ENCODE measurements at places on chromosomes 1 and 21.
A peak's percentile ranks its signal among the peaks of the same experiment; 100 is the strongest.

- no peak for DNase-seq
Observed at GRCh38 chr1:117387060-117387633, 19.9 kb downstream of the MAN1A2 start.

DNA sequence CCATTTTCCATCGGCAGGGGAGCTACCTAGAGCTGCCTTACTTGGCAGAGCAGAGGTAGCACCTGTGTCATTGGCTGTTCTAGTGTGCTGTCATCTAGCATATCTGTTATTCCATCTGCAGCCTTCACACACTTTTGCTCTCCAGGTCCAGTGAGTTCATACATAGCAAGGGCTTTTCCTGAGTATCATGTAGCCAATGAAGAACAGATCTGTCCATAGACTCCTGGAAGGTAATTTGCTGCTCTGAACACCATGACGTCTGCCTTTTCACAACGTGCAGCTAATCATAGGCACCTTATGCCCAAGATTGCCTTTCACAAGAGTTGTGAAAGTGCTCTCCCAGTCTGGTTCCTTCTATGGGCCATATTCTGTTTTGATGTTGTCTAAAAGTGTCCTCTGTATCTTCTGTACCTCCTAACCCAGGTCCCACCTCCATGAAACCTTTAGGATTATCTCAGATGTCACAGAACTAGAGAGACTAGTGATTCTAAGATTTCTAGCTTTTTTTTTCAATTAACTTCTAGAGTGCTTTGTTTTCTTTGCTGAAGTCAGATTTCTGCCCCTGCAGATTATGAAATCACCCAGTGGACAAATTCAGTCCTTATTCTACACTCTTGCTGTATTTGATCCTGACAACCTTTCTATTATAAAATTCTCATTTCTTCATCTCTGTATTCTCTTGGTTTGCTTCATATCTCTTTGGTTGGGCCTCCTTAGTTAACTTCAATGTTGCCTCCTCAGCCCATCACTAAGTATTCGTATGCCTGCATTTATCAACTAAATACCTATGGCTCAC lies 134.8 kb downstream of the PBX1 start:
- DNase-seq, result no peak

GRCh38 chr1:18199462-18199861 lies 91.9 kb downstream of the IGSF21 start:
- no peak for DNase-seq

- peak; percentile 20 for DNase-seq
Observed at GRCh38 chr1:162391790-162392563, 10.4 kb downstream of the C1orf226 start.

DNA sequence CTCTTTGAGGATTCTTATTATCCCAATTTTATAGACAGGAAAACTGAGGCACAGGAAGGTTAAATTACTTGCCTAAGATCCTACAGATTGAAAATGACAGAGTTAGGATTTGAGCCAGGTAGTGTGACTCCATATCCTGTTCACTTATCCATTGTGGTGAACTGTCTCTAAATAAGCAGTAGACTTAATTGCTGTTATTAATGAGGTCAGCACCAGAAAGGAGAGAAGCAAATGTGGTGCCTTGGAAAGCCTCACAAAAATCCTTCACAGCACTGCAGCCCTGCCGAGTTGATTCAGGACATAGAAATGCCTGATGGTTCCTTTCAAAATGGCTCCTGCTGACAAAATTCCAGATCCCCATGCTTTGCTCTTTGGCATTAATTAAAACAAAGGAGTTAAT lies 193.3 kb upstream of the BEND5 start:
- DNase-seq, result no peak

DNA sequence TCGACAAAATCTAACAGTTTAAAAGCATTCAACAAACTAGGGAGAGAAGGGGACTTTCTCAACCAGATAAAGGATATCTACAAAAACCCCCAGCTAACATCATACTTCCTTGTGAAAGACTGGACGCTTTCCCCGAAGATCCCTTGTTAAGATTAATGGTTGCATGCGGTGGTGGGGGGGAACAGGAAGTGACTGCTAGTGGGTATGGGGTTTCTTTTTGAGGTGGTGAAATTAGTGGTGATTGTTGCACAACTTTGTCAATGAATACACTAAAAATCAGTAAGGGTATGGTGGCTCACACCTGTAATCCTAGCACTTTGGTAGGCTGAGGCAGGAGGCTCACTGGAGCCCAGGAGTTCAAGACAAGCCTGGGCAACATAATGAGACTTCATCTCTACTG lies 26.9 kb upstream of the EYA3 start:
- DNase-seq, result peak; percentile 58

GRCh38 chr1:113998361-113998760 lies 19.1 kb downstream of the OLFML3 start:
- no peak for DNase-seq

- DNase-seq, result peak; percentile 11
Observed at GRCh38 chr1:174800876-174801275, 198.9 kb upstream of the CACYBP start.

- DNase-seq, result no peak
Observed at GRCh38 chr21:34158866-34159835, 85.8 kb downstream of the MRPS6 start.

- DNase-seq, result peak; percentile 90
Observed at GRCh38 chr1:25858906-25859789, at the start of gene AUNIP. Gene AUNIP (minus strand): TSS chr1:25859457. CDS start chr1:25859357, 100 bp downstream.

DNA sequence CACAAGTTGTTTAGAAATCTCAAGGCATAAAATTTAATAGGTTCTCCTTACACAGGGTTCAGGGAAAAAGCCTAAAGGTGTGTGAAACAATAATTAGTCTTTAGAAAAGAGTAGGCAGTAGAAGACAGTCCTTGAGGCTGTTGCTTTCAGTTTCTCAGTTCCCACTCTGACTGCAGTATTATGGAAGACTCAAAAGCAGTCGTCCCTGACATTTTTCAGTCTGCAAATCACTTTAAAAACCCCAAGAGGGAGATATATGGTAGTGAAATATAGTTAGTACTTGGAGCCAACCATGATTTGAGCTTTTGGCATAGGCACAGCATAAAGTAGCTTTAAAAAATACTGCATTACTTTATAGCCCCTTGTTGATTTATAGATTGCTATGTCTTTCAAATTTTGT lies 299.7 kb downstream of the OLFM3 start:
- DNase-seq, result no peak

DNA sequence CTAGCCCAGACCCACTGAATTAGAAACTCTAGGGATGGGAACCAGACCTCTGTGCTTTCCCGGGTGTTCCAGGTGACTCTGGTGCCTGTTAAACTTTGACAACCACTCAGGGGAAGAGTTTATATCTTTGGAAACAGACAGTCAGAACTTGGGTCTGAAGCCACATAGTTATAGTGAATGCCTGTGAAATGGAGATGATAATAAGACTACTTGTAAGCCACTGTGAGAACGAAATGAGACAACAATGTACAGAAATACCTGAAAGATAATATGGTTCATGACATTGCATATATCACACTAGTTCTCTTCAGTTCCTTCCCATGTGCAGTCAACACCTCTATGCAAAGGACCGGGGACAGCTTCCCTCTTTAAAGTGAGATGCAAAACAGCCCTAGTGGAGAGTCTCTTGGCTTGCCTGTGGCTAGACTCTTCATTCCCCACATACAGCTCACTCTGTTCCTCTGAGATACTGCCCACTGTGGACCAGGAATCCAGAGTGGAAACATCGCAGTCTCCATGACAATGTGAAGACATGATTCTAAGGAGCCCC lies 287.5 kb downstream of the ASTN1 start:
- DNase-seq, result no peak

GRCh38 chr1:2411801-2412394 lies 466 bp downstream of the PEX10 start:
- no peak for DNase-seq

GRCh38 chr1:62294261-62294660 lies 25.0 kb downstream of the KANK4 start:
- DNase-seq, result no peak

- no peak for DNase-seq
Observed at GRCh38 chr21:46557469-46557868, 47.4 kb downstream of the S100B start.

DNA sequence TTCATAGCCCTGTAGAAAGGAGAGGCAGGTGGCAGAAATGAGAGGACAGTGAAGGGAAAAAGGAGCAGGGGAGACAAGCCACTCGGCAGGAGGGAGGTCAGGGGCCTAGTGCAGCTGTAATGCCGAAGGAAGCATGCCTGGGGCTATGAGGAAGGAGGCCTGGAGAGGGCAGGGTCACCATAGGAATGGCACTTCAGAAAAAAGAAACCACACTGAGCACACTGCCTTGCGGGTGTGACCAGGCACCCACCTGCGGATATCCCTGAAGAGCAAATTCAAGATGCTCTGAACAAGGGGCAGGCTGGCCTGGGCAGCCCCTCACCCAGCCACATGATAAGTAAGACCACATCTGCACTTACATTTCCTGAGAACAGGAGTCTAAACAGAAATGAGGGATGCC lies 104.7 kb downstream of the JAK1 start:
- DNase-seq, result no peak

DNA sequence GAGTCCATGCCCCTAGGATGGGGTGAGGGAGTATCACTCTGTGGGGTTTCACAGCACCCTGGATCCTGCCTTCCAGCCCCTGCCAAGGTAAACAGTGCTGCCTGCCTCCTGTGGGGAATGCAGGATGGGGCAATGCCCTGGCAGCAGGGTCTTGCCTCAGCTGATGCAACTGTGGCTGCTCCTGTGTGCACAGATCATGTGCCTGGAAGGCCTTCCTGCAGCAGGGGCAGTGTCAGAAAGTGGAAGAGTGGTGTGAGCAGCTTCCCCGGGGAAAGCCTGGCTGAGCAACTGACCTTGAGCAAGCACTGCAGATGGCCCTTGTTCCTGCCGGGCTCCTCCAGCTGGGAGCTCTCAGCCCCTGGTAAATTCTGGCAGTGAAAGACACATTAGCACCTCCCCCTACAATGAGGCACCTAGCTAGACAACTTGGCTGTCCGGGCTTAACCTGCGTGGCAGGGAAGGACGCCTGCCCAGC lies 9.9 kb downstream of the TOR3A start:
- no peak for DNase-seq

DNA sequence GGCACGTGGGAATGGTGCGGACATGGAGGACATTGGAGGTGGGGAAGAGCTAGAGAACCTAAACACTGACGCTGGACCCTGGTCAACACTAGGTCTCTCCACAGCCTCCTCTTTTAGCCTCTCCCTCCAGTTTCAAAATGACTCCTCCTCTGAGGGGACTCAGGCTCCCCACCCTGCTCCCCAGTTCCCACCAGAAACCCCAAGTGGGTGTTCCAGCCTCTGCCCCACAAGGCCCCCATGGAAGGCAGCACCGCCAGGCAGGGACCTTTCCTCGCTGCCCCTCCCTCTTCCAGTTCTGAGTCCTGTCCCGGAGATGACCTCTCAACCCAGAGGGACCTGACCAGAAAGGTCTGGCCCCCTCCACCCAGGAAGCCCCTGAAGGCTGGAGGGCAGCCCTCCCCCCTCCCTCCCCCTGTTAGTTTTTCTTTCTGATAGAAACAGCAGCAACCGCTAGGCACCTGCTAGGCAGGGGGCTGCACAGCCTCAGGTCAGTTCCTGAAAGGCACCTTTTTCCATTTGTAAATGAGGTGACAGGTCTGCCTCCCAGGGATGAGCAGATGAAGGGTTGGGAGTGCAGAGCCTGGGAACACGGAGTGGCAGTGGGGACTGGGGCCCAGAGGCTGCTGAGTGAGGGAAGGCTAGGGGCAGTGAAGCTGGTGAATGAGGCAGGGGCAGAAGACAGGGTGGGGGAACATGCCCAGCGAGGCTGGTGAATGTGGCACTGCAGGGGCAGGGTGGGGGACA lies 9.3 kb upstream of the ITGB2 start:
- no peak for DNase-seq

DNA sequence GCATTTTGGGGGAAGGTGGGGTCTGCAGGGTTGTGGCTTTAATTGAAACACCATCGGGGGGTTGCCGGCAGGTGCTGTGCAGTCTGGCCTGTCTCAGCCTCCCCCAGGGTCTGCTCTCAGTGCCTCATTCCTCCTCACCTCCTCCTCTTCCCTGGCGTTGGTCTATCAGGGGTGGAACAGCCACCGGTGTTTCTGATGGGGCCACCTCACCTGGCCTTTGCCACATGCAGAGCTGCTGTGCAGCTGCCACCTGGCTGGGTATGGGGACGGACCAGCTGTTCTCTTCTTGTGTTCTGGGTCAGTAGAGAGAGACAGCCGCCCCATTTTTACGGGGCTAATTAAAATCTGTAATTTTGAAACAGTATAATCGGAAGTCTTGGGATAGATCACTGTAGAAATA lies 53.9 kb downstream of the SPSB1 start:
- no peak for DNase-seq

- no peak for DNase-seq
Observed at GRCh38 chr1:91790392-91790791, 95.6 kb downstream of the TGFBR3 start.

DNA sequence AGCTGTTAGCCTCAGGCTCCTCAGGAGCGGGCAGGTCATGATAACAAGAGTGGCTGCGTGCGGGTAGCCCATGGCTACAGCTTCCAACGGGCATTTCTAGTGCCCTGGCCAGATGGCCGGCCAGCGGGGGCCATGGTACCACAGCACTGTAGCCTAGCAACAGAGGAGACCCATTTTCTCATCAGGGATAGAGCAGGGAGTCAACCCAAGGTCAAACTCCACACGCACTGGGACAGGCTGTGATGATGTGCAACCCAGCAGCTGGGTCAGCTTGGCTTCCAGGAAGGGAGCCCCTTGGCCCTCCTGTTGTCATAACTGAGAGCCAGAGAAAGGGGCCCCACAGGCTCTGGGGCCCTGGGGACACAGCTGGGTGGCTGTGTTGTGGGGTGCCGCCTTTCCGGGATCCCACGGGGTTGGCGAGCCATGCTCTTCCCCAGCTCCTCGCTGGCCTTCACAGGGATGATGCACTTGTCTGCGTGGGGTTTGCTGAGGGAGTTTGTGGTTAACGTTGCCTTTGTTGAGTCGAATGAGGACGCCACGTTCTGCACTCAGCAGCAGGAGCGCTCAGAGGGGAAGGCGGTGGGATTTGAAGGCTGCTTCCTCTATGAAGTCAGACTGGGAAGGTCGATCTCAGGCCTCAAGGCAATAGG lies 46.3 kb downstream of the COL18A1 start:
- DNase-seq, result no peak

DNA sequence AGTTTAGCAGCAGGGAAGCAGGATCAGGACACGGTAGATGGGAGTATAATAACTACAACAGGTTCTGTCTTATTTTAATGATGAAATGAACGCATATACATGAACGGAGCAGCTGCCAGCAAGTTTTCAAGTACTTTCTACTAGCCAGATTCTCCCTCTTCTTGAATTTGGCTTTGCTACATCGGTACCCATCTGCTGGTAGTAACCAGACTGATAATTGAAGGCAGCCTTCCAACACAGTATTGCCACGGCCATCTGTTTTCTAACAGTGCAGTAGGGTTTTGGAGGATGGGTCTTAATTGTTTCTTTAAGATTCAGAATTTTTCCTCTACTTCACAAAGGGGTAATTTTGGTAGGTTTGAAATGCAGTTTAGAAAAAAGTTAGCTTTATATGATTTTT lies 33.4 kb downstream of the CENPF start:
- DNase-seq, result no peak

Data from CD4-positive, alpha-beta T cell treated with Interleukin-17A for 1 hour (primary cell).